ENCODE measurements at places on chromosomes 6 and 20.

DNA sequence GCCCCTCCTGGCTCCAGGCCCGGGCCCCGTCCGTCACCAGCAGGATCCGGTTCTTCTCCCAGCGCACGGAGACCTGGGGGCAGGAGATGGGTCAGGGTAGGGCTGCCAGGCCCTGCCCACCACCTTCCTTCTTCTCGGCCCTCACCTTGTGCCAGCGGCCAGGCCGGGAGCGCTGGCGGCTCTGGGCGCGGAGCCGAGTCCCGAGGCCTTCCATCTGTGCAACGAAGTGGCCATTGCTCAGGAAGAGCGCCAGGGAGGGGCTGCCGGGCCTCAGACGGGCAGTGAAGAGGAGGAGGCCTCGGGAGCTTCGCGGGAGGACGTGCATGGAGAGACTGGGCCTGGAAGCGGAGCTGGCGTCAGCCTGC is 7.9 kb downstream of the ADRM1 start:
- no peak for DNase-seq

GRCh38 chr6:52407467-52407866 is 12.7 kb upstream of the EFHC1 start:
- DNase-seq = no peak

DNA sequence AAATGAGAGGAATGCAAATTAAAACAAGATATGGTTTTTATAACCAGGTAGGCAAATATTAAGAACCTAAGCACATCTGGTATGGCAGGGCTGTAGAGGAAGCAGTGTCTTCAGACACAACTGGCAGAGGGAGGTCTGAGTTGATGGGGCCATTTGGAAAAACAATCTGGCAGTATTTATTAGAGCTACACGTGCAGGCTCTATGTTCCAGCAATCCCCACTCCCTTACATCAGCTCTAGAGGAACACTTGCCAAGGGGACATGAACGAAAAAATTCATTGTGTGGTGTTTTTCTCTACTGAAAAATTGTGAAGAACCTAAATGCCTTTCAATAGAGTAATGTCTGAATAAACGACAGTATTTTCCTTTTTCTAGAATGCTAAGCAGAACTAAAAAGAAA is 111.6 kb upstream of the EDN1 start:
- DNase-seq = no peak

GRCh38 chr6:56906752-56907151 is 48.2 kb upstream of the BEND6 start:
- DNase-seq = no peak

- no peak for DNase-seq
These were observed 104.3 kb downstream of the CDH26 start for GRCh38 chr20:60062431-60063047.

DNA sequence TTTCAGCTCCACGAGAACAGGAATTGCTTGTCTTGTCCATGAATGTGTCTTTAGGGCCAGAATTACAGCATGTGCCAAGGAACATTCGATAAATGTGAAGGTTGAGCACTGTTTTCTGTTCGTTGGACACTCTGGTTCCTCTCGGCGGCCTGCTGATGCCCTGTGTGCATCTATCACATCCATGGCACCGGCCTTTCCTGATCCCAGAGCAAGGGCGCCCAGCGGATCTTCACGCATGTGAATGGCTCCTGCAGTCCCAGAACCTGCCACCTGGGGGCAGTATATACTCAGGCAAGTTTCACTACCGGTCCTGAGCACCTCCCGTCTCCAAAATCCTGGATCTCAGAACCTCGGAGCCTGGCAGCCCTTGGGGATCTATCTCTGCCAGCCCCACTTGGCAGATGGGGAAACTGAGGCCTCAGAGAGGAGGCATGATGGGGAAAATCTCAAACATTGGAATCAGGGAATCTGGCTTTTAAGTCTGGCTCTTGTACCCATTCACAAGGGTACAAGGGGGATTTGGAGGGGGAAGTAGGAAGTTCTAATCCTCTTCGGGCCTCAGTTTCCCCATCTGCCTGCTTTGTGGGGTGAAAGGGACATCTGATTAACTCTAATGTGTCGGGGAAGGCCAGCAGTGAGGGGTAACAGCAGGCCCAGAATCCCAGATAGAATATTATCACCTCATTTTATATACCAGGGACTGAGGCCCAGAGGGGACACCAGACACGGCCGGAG is 4.3 kb upstream of the CEBPB start:
- no peak for DNase-seq

GRCh38 chr6:5463690-5464089 is 202.4 kb downstream of the FARS2 start:
- DNase-seq = no peak

GRCh38 chr6:42280966-42281533 is 63.4 kb upstream of the MRPS10 start:
- no peak for DNase-seq

- no peak for DNase-seq
These were observed 78.7 kb upstream of the SASH1 start for GRCh38 chr6:148263961-148264360.

DNA sequence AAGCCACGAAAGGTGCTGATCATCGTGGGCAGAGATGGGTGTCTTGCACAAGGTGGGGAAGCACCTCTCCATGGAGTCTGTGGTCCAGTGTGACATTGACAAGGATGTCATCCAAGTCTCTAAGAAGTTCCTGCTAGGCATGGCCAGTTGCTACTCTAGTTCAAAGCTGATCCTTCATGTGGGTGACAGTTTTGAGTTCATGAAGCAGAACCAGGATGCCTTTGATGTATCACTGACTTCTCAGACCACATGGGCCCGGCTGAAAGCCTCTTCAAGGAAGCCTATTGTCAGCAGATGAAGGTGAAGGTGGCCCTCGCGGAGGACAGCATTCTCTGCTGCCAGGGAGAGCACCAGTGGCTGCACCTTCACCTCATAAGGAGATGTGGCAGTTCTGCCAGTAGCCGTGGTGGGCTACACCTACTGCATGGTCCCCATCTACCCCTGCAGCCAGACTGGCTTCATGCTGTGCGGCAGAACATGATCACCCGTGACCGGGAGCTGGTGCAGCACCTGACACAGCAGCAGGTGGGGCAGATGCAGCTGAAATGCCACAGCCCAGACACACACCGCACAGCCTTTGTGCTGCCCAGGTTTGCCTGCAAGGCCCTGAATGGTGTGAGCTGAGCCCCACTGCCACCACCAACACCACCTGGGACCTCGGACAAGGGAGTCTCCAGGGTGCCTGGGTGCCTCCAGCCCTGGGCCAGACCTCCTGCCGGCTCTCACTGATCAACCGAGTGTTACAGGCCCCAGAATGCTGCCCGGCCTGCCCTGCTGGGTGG is 75.0 kb upstream of the SULF2 start:
- DNase-seq = no peak

GRCh38 chr6:47059216-47059885 is 17.2 kb upstream of the ADGRF1 start:
- no peak for DNase-seq

DNA sequence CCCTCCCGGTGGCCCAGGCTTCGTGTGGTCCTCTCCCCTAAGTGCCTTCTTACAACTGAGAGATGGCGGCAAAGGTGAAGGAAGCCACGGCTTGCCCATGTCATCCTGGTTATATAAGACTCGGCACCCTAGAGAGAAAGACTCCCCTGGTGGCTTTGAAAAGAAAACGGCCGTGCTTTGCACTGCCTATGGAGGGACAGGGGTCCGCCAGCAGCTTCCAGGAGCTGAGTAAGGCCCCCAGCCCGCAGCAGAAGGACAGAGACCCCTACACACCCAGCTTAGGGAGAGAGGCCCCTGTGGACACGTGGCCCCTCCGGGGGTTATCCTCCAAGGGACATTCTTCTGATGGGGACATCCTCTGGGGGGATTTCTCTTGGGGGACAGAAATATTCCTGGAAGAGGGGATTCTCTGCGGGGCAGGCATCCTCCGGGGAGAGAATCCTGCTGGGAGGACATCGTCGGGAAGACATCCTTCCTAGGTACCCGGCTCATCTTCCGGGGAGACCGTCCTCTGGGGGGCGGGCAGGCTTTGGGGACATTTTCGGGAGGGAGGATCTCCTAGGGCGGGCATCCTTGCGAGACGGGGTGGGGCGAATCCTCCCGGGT is 511 bp upstream of the OGFR start:
- no peak for DNase-seq

- no peak for DNase-seq
These were observed 7.2 kb upstream of the CLPSL2 start for GRCh38 chr6:35769211-35769610.

DNA sequence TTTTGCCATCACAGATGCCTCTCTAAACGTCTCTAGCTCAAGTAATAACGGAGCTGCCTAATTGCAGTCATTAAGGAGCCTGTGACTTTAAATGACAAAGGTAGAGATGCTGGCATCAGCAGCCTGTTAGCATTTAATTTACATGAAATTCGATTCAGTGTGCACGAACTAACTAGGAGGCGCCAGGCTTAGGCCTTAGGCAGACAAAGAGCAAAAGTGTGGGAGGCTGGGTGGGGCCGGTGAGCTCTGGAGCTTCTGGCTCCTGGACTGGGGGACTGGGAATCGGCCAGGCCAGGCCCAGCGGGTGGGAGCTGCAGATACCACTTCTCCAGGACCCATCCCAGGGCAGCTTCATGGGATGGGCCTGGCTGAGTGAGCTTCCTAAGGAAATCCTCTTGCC is 170.0 kb upstream of the AGPAT4 start:
- no peak for DNase-seq

GRCh38 chr6:1984346-1984994 is 260.9 kb downstream of the GMDS start:
- no peak for DNase-seq

- DNase-seq = no peak
These were observed 69.3 kb downstream of the FAM50B start for GRCh38 chr6:3918469-3918868.

DNA sequence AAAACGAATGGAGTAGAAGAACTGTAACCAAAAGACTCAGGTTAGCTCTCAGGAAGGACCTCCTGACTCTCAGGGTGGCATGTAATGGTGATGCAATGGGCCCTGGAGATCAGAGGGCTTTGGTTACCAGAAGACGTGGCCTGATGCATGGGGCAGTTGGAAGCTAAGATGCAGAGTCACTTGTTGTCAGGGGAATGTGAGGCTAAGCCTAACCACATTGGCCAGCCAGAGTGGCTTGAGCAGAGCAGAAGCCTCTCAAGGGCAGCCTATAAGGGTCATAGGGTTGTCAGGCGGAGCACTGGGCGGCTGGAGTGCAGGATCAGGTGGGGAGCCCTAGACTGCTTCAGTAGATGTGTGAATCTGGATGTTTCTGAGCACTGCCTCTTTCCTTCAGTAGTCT is 5.9 kb downstream of the CNBD2 start:
- no peak for DNase-seq

- no peak for DNase-seq
These were observed 992.4 kb upstream of the EYS start for GRCh38 chr6:66699385-66699784.

DNA sequence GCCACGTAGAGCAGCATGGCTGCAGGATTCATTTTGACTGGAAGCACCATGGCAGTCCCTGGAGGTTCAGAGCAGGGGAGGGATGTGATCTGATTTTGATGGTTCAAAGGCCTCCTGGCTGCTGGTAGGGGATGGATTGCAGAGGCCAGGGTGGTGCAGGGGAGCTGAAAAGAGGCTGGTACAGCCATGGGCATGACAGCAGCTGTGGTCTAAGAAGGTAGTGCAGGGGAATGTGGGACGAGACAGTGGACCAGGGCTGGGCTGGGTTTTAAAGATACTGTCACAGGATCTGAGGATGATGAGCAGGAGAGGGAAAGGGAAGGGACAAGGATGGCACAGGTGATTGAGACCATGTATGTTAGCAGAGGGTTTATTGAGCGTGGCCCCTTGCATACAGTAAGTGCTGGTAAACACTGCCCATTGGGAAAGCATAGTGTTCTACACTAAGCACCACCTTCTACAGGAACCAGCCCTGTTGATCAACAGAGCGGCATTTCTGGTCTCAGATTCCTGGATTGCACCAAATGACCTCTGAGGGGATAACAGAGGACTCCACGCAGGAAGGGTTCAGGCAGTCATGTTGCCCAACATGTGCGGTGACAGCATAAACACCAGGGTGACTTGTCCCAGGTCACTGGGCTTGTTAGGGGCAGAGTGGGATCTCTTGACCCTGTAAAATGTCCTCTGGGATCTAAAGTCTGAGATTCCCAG is 14.5 kb upstream of the SIRPA start:
- no peak for DNase-seq

GRCh38 chr6:31752739-31753319 is 9.6 kb upstream of the SAPCD1 start:
- no peak for DNase-seq
